Non-pigmented ciliary epithelial cell (primary cell): ENCODE measurements at places on chromosomes 16 and 17.

DNA sequence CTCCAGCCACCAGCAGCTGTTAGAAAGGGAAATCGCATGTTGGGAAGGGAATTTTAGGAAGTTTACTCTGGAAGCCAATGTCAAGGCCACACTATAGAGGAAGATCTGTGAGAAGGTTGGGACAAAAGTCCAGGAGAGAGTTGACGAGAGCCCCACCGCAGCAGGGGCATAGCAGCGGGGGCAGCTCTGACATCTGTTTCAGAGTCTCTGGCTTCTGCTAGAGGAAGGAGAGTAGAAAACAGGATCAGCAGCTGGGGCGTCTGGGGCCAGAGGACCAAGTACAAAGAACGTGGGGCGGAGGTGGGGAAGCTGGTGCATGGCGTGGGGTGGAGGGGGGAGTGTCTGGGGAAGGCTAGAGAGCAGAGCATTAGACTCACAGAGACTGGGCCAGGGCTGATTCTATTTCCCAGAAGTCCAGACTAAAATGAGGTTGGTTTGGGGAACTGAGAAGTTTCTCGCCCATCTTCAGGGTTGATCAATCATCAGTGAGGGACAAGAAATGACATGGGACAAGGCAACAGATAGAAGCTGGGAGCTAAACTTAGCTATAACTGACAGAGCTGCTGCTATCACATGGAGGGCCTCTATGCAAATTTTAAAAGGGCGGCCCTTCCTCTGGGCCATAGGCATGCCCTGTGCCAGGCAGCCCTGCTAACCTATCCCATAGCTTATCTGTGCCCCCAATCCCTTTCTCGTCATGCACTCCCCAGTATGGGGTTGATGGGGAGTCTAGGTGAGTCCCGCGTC is 1.2 kb downstream of the RABEP2 start:
- DNase-seq = no peak

DNA sequence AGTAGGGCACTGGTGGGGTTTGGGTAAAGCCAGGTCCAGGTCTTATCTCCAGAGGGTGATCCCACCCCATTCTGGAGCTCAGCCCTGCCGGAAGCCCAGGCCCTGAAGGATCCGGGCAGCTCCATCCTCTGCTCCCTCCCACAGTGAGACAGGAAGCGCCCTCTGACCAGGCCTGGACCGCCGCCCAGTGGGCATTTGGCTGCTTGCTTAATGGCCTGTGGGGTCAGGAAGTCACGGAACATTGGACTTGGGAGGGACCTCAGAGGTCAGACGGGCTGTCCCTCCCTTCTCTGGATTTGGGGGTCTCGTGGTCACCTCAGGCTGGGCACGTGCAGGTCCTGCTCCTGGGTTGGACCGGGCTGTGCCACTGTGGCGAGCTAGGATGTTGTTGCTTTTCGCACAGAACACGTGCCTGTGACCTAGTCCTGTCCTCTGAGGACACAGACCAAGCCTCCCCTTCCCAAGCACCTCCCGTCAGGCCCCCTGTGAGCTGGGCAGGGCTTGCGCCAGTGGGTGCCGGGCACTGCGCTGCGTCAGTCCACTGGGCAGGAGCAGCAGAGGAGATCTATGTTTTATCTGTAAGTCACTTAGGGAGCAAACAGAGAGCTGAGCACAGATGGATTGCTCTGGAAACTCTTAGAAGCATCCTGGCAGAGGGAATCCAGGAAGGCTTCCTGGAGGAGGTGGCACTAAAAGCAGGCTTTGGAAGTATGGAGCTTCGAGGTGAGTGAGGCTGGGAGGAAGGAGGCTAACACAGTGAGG is 49.4 kb upstream of the GSE1 start:
- DNase-seq = no peak

DNA sequence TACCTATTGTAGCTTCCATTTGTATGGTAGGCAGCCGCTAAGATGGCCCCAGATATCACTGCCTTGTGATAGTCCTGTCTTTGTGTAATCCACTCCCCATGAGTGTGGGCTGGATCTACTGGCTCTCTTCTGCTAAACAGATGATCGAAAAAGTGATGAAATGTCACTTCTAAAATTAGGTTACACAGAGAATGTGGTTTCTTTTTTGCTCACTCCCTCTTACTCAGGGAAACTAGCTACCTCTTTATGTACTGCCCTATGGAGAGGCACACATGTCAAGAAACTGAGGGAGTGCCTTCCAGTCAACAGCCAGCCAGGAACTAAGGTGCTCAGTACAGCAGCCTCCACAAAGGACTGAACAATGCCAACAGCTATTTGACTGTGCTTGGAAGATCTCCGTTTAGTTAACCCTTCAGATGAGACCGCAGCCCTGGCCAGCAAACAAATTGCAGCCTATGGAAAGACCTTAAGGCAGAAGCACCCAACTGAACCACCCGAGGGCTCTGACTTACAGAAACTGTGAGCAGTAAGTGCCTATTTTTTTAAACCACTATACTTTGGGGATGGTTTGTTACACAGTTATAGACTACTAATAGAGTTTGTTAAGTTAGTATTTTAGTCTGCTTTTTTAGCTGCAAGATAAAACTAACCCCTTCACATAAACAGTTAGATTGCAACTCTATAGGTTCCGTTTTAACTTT is 113.2 kb upstream of the MAF start:
- DNase-seq = no peak

DNA sequence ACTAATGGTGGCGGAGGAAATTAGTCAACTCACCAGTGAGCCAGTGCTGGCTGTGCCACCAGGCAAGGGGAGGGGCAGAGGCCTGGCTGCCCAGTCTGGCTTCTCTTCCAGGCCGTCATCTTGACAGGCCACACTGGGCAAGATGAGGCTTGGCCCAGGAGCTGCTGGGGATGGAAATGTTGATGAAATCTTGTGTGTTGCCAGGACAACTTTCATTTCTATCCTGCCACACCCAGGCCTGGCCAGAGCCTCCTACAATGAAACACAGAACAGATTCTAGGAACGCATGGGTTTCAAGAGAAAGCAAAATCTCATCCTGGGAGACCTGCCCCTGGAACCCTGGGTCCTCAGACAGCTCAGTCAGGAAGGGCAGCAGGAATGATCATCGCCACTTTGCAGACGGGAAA is 9.3 kb downstream of the HEXIM2 start:
- DNase-seq = no peak

DNA sequence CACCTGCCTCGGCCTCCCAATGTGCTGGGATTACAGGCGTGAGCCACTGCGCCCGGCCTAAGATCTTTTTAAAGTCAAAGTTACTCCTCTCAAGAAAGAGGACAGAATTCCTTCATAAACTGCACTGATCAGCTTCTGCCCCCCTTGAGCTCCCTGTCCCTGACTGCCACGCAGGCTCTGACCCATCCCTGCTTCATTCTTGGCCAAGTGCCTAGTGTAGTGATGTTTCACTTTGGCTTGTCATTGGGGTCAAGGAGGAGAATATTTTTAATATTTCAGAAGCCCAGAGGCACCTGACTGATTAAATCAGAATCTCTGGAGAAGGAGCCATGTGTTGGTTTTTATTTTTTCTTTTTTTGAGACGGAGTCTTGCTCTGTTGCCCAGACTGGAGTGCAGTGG is 9.1 kb downstream of the MRM1 start:
- DNase-seq = no peak
